ENCODE measurements at places on chromosomes 2 and 18. TPM values are rescaled to one million over a fixed set of nuclear protein-coding genes. Genes with fewer than 3 reads are reported as not detected.

DNA sequence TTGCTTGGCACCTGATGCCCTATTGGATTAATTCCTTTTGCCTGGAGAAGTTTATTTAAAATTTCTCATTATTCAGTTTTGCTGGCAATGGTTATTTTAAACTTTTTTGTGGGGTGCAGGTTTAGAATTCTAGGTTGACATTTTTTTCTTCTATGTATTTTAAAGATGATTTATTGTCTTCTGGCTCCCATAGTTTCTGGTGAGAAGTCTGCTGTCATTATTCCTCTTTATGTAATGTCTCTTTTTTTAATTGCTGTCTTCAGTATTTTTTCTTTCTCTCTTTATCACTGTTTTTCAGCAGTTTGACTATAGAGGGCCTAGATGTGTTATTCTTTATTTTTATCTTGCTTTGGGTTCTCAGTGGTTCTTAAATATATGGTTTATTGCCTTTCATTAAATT lies 182.2 kb upstream of the STON1 start:
- H3K27me3 ChIP-seq, result no peaks in the 10 kb centered on the region
- H3K36me3 ChIP-seq, result peaks cover 4% of the 10 kb centered on the region
- no peak overlapping the region for H3K4me3 ChIP-seq
- H3K4me1 ChIP-seq, result no peaks in the 10 kb centered on the region

FABP1 gene
- total RNA-seq, result not detected

GRCh38 chr2:30684026-30684425 lies 123.2 kb downstream of the CAPN13 start:
- no peak overlapping the region for H3K4me3 ChIP-seq
- H3K4me1 ChIP-seq, result peaks cover 2% of the 10 kb centered on the region
- H3K27me3 ChIP-seq, result no peaks in the 10 kb centered on the region
- no peaks in the 10 kb centered on the region for H3K36me3 ChIP-seq
- H3K27ac ChIP-seq, result no peak overlapping the region

DNA sequence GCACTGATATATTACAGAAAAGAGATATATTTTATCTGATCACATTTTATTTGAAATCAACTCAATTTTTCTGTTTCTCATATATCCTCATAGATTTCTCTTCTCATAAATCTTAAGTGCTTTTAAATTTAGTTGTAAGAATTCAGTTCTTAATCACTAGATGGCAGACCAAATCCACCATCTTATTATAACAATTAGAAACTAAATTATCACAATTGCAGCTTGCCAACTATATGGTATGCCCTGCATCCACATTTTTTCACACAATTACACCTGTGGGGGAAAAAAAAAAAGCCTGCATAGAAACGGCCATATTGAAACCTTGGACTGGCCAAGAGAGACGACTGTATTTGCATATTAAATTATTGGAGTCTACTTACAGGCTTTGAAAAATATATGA lies 64.4 kb downstream of the COL5A2 start:
- H3K36me3 ChIP-seq, result no peaks in the 10 kb centered on the region
- H3K4me3 ChIP-seq, result no peak overlapping the region
- no peaks in the 10 kb centered on the region for H3K27me3 ChIP-seq
- DNase-seq, result peak; percentile 67
- H3K4me1 ChIP-seq, result peaks cover 17% of the 10 kb centered on the region
- no peak overlapping the region for H3K27ac ChIP-seq

GRCh38 chr18:32278177-32278799 lies 88.4 kb downstream of the MEP1B start:
- H3K27me3 ChIP-seq, result no peaks in the 10 kb centered on the region
- no peak overlapping the region for H3K4me3 ChIP-seq
- peaks cover 2% of the 10 kb centered on the region for H3K4me1 ChIP-seq
- H3K36me3 ChIP-seq, result no peaks in the 10 kb centered on the region

DNA sequence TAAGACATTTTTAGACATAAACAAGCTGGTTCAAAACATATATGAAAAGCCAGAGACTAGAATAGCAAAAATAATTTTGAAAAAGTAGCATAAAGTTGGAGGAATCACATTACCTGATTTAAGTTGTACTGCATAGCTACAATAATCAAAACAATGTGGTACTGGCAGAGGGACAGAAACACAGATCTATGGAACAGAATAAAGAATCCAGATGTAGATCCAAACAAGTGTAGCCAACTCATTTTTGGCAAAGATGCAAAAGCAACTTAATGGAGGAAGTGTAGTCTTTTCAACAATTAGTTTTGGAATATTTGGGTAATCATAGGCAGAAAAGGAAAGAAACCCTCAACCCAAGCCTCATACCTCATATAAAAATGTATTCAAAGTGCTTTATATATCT lies 278.7 kb upstream of the ZNF521 start:
- H3K27me3 ChIP-seq, result no peaks in the 10 kb centered on the region
- H3K4me3 ChIP-seq, result no peak overlapping the region
- no peak overlapping the region for H3K27ac ChIP-seq
- no peaks in the 10 kb centered on the region for H3K4me1 ChIP-seq
- DNase-seq, result no peak
- no peaks in the 10 kb centered on the region for H3K36me3 ChIP-seq

EML6 gene
- total RNA-seq, result 5.1 TPM

MYO3B gene
- total RNA-seq, result 0.82 TPM

- no peak overlapping the region for H3K27ac ChIP-seq
- H3K4me1 ChIP-seq, result no peaks in the 10 kb centered on the region
- no peak for DNase-seq
- H3K36me3 ChIP-seq, result no peaks in the 10 kb centered on the region
- peaks cover 14% of the 10 kb centered on the region for H3K27me3 ChIP-seq
Observed at GRCh38 chr2:74406035-74406434, 15.4 kb downstream of the C2orf81 start.

- DNase-seq, result no peak
- H3K27ac ChIP-seq, result no peak overlapping the region
- no peaks in the 10 kb centered on the region for H3K36me3 ChIP-seq
- H3K27me3 ChIP-seq, result no peaks in the 10 kb centered on the region
Observed at GRCh38 chr2:40260437-40260836, 191.5 kb downstream of the SLC8A1 start.

- H3K36me3 ChIP-seq, result peaks cover 13% of the 10 kb centered on the region
- DNase-seq, result no peak
- H3K27ac ChIP-seq, result no peak overlapping the region
- H3K4me1 ChIP-seq, result peaks cover 2% of the 10 kb centered on the region
Observed at GRCh38 chr2:39743269-39743776, 35.7 kb downstream of the THUMPD2 start.

DNA sequence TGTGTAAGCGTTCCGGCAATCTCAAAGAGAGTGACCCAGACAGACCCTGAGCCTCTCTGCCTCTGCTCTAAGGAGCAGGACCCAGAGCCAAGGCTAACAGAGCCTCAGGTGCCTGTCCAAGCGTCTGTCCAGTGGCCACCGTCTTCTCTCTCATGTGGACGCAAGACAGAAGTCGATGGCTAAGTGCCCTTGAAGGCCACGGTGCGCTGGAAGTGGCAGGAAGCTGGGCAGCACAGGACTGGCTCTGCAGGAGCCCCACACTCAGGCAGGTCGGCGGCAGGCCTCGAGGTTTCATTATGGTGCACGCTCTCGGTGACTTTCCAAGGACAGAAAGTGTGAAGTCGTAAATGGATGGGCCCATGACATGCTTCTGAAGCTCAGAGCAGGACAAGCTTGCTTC lies 49.1 kb downstream of the HDAC4 start:
- no peak overlapping the region for H3K4me3 ChIP-seq
- H3K4me1 ChIP-seq, result peaks cover 4% of the 10 kb centered on the region
- H3K27me3 ChIP-seq, result no peaks in the 10 kb centered on the region
- no peak overlapping the region for H3K27ac ChIP-seq
- no peaks in the 10 kb centered on the region for H3K36me3 ChIP-seq

SLC23A3 gene
- total RNA-seq, result 2.5 TPM

DNA sequence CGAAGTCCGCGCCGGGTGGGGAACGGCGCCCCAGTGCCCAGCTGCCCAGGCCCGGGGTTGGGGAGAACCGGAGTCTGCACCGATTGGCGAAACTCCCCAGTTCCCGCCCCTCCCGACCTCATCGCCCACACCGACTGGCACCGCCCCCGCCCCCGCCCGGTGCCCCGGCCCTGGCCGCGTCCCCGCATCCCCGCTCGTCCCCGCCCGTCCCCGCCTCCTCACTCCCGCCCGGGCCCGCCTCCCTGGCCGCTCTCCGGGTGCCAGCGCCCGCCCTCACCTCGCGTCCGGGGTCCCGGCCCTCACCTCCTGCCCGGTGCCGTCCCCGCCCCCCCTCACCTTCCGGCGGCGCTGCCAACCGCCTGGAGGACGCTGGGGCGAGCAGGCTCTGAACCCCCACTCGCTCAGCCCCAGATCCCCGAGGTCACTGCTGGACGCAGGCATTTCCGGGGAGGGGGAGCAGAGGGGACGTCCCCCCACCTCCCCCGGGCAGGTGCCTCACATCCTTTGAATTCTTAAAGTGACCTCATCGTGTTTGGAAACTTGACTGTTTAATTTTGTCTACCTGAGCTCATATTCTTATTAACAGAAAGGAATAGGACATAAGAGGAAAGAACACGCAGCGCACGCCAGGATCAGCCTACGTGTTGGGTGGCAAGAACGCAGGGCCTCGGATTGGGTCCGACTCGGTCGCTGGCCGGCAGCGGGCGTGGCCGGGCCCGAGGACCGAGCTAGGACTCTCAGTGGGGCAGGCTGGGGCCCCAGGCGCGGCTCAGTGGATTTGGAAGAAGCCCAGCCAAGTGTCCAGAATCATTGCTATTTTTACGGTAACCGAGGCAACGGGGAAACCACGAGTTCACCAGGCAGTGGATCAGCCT lies at the start of gene FAM110C:
Gene FAM110C (minus strand): TSS at position 35 of the 875 bp plus-strand sequence. CDS start 120 bp downstream, outside the sequence.
- no peaks in the 10 kb centered on the region for H3K36me3 ChIP-seq
- peak within 1 kb of the TSS; percentile 78 for H3K27ac ChIP-seq
- H3K4me3 ChIP-seq, result peak within 1 kb of the TSS; percentile 66

GRCh38 chr2:18540872-18541271 lies 19.6 kb downstream of the RDH14 start:
- H3K27ac ChIP-seq, result no peak overlapping the region
- no peak overlapping the region for H3K4me3 ChIP-seq
- DNase-seq, result no peak
- peaks cover under 1% of the 10 kb centered on the region for H3K4me1 ChIP-seq

DNA sequence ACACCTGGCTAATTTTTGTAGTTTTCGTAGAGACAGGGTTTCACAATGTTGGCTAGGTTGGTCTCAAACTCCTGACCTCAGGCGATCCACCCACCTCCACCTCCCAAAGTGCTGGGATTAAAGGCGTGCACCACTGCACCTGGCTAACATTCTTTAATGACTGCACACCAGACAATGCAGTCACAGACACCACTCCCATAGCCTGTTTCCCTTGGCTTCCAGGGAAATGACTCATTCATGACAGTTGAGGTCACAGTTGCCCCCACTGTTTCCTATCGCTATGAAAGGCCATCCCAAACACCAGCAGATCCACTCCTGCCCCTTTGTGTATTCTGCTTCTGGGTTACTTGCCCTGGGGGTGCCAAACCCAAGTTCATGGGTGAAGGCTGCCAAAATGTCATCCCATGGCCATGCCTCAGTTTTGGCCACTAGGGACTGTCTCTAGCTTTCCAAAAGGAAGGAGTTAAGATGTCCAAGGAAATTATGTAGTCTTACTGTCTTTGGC lies 8.7 kb downstream of the CHMP1B start:
- H3K4me1 ChIP-seq, result no peaks in the 10 kb centered on the region
- H3K27me3 ChIP-seq, result no peaks in the 10 kb centered on the region
- no peak overlapping the region for H3K4me3 ChIP-seq
- no peak overlapping the region for H3K27ac ChIP-seq

DNA sequence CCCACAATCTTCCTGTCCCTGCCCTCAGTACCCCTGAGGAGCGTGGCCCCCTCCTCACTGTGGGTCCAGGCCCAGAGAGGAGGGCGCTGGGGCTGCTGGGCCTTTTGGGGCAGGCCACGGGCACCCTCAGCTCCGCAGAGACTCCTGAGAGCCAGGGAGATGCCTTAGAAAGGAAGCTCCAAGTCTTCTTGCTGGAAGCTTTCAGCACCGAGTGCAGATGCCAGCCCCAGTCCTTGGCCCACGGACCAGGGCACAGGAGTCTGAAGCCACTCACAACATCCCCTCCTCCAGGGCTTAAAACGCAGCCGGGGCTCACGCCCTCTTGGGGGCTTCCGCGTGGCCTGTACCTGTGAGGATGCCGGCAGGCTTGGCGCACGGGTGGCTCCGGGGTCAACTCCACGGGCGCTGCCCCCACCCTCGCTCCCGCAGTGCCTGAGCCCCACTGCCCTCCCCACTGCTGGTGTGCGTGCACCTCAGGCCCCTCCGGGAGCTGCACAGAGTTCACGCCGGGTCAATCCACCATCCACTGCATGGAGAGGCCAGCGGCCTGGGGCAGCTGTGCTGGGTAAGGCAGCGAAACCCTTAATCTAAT lies 72.1 kb upstream of the CTDP1 start:
- no peaks in the 10 kb centered on the region for H3K27me3 ChIP-seq
- H3K4me3 ChIP-seq, result no peak overlapping the region
- H3K4me1 ChIP-seq, result no peaks in the 10 kb centered on the region

DNA sequence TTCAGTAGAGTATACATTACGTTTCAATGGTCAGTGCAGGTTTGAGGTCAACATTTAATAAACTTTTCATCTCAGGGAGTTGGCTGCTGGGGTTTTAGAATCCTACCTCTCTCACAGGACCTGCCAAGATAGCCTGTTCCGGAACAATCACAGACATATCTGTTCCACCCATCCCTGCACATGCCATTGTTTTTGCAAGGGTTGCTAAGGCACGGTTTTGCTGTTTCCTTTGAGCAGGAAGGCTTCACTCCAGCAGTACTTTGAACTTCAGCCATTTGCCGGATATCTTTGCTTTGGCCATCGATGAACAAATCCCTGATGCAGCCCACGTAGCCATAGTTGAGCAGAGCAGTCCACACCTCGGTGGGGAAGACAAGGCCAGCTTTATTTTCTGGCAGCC lies 493.8 kb downstream of the NRXN1 start:
- H3K36me3 ChIP-seq, result no peaks in the 10 kb centered on the region
- no peaks in the 10 kb centered on the region for H3K4me1 ChIP-seq
- no peak overlapping the region for H3K4me3 ChIP-seq
- H3K27me3 ChIP-seq, result no peaks in the 10 kb centered on the region
- peak; percentile 18 for DNase-seq

- H3K36me3 ChIP-seq, result no peaks in the 10 kb centered on the region
- peaks cover 5% of the 10 kb centered on the region for H3K4me1 ChIP-seq
- no peak for DNase-seq
Observed at GRCh38 chr2:236236559-236237452, 27.4 kb downstream of the ASB18 start.

GRCh38 chr2:15730545-15731212 lies 139.0 kb downstream of the DDX1 start:
- peaks cover 23% of the 10 kb centered on the region for H3K4me1 ChIP-seq
- H3K27me3 ChIP-seq, result peaks cover 3% of the 10 kb centered on the region
- peak; percentile 95 for DNase-seq
- no peak overlapping the region for H3K4me3 ChIP-seq

ANKRD62 gene
- 0.09 TPM for total RNA-seq

GRCh38 chr2:60488291-60488690 lies 65.2 kb downstream of the BCL11A start:
- no peak for DNase-seq
- H3K36me3 ChIP-seq, result no peaks in the 10 kb centered on the region
- no peak overlapping the region for H3K27ac ChIP-seq
- peaks cover 3% of the 10 kb centered on the region for H3K4me1 ChIP-seq
- no peaks in the 10 kb centered on the region for H3K27me3 ChIP-seq
- H3K4me3 ChIP-seq, result no peak overlapping the region
